ENCODE measurements at places on chromosomes 12 and 14.

DNA sequence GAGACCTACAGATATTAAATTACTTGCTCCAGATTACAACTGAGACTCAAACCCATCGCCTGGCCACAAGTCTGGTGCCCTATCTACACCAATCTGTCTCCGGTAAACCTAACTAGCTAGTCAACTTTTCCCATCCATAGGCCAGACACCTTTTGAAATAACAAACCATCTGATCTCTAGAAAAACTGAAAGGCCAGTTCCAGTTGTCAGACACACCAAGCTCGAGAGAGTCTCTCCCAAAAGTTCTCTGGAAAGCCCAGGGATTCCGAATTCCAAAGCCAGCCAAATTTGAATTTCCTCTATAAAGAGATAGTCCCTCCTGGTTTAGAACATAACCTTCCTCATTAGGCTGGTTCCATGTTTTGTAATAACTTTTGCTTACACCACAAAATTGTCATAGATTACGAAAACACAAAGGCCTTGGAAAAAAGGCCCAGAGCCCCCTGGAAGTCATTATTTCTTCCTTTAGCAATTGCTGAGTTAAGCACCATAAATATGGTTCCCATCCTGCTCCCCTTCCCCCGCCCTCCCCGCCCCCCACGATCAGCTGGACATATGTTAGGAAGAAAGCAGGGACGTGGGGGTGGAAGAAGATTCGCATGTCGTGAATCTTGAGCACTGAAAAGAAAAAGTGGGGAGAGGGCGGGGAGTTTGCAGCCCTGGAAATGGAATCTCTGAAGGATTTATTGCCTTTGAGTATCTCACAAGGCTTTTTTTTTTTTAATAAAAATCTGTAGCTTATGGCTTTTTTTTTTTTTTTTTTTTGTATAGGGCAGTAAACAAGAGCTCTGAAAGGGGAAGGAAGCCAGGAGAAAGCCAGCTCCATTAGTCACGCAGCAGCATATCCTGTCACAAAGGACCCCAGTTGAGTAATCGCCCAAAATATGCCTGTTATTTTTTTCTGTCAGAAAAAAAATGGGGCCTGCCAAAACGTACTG is 110.4 kb downstream of the ZFP36L1 start:
- peak; percentile 53 for DNase-seq

- DNase-seq, result no peak
Measured at GRCh38 chr12:46886541-46887041, 60.8 kb upstream of the SLC38A4 start.

DNA sequence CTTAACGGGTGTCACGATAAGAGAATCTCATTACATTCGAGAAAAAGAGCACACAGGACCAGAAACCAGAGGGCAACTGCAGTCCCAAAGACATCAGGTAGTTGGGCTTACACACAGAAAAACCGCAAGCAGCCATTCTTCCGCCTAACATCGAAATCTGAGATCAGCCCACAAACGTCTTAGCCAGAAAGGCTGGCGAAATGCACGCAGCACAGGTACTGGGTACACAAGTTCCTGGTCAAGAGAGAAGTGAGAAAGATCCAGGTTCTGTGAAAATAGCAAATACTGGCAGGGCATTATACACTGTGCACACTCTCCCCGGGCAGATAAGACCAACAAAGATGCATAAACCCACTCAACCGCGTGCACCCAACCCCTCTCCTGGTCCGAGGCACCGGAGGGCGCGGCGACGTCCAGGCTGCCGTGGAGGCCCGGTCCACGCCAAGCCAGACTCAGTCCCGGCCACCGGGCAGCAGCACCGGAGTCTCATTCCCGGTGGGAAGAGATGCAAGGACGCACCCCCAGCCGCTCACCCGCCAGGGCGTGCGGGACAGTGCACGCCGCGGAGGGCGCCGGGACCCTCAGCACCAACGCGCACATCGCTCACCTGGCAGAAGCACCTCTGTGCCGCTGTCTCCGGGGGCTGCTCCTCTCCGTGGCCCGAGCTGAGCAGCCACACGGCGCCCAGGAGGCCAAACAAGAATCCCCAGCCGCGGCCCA is 437 bp downstream of the ERO1A start:
- DNase-seq, result peak; percentile 43

GRCh38 chr14:24072436-24072835 is 1.1 kb downstream of the CPNE6 start:
- DNase-seq, result no peak

DNA sequence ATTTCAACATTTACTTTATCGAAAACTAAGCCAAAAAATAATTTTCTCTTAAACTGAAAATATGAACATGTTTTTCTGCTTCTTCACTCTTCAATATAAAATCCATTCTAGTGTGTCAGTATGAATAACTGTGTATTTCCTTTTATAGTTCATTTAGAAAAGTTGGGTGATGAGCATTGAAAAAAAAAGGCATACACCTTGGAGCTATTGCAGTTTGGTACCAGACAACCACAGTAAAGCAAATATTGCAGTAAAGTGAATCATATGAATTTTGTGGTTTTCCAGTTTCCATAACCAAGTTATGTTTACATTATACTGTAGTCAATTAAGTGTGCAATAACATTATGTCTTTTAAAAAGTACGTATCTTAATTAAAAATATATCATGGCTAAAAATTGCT is 195.0 kb upstream of the FOXG1 start:
- DNase-seq, result no peak

GRCh38 chr14:83960832-83961512 is 1569.0 kb upstream of the FLRT2 start:
- DNase-seq, result no peak

- no peak for DNase-seq
Measured at GRCh38 chr12:71582925-71583324, 80.7 kb downstream of the ZFC3H1 start.

DNA sequence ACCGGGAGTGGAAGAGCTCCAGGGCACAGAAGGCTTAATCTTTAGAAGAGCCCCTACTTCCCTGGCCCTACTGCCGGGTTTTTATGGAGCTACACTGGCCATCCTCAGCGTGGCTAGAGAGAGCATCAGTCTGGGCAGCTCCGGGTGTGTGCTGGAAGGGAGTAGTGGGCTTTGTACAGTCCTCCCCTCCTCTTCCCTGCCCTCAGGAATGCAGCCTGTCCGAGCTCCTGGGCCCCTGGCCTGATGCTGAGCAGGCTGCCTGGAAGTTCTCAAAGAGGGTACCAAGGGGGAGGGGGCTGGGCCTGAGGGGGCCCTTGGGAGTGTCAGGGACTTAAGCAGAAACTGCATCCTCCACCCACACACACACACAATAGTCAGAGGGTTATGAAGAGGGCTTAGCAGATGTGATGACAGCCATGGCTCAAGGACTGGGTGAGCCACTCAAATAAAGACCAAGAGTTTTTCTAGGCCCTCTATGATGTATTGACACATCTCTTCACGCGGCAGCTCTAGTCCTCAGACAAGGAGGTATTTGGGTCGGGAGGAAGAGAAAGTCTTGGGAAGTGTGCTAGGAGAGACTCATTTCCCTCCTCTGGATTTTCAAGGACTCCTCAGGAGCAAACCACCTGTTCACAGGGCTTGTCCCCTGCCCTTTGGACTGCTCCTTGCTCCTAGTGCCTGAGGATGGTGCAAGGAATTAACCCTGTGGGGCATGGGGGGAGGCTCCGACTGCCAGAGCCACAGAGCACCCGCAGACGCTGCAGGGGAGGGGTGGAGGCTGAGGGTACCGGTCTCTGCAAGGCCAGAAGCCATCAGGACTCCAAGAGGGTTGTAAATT is 16.5 kb upstream of the FIGNL2 start:
- no peak for DNase-seq

DNA sequence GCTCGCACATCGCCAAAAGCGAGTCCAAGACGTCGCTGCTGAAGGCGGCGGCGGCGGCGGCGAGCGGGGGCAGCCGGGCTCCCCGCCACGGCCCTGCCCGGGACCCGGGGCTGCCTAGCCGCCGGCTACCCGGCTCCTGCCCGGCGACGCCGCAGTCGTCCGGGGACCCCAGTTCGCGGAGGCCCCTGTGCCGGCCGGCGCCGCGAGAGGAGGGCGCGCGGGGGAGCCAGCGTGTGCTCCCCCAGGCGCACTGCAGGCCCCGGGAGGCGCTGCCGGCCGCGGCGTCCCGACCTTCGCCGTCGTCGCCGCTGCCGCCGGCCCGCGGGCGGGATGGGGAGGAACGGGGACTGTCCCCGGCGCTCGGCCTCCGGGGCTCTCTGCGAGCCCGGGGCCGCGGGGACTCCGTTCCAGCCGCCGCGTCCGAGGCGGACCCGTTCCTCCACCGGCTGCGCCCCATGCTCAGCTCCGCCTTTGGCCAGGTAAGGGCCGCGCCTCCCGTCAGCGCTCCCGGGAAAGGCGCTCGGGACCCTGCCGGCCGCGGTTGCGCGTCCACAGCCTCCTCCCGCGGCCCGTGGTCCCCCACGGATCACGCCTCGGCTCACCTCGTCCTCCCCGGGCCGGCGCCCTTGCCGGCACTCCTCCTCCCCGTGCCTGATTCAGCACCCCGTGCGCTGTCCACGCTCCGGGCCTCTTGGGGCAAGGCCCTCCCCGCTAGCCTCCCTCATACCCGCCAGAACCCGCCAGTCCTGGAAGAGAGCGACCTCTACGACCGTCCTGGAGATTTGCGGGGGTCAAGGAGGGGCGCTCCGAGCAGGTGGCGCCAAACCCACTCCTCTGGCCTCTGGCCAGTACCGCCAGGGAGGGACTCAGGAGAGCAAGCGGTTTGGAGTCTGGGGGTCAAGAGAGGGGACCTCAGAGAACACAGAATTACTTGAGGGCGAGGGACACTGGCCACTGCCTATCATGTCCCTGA is 721 bp downstream of the CABP1 start:
- DNase-seq, result peak; percentile 69

Data from GM10248 (cell line).